ENCODE measurements at places on chromosomes 7 and 10.

- no peak for DNase-seq
These were observed 46.4 kb downstream of the ESYT2 start for GRCh38 chr7:158782761-158783401.

DNA sequence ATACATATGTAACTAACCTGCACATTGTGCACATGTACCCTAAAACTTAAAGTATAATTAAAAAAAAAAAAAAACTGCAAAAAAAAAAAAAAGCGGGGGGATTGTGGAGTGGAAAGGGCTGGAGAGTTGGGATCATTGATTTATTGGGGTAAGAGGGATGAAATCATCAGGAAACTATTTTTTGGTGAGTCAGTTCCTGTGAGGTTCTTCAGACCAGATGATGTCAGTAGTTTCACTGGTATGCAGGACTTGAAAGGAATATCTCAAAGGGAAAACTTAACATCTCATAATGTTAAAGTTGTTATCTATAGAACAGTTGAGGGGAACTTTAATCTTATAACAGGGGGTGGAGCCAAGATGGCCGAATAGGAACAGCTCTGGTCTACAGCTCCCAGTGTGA lies 32.6 kb upstream of the TECTB start:
- DNase-seq, result no peak

GRCh38 chr7:2405201-2405600 lies 1.8 kb downstream of the CHST12 start:
- DNase-seq, result no peak

DNA sequence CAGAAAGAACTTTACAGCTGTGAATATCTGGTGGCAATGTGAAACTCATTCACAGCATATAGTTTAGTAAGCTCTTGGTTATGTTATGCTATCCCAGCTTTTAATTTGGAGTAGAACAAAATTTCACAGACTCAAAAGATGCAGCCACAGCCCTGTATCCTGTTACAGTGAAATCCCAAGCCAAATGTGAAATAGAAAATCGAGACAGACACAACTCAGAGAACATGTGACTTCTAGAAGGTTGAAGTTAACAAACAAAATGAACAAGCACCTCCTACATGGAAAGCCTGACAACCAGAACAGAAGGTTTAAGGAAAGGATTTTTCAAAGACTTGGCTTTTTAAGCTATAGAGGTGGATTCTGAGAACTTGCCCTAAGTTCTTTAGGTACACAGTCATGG lies 39.6 kb downstream of the JAZF1 start:
- no peak for DNase-seq

- no peak for DNase-seq
These were observed 89.6 kb downstream of the USP6NL start for GRCh38 chr10:11521860-11522259.

DNA sequence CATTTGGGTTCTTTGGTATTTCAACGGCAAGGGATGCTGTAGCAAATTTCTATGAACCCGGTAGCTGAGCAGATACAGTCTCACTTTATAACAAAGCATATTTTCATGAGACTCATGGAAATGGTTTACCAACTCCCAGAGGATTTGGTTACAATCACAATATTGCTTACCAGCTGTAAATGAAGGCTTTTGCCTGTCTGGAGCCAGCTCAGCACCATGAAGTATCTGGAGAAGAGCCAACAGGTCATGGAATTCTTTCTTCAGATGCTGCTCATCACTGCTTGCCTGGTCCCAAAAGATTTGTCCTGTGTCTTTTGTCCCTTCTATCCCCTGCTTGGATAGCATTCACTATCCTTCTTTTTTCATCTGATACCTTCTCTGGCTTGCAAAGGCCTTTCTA lies 316.9 kb upstream of the PHYHIPL start:
- no peak for DNase-seq

DNA sequence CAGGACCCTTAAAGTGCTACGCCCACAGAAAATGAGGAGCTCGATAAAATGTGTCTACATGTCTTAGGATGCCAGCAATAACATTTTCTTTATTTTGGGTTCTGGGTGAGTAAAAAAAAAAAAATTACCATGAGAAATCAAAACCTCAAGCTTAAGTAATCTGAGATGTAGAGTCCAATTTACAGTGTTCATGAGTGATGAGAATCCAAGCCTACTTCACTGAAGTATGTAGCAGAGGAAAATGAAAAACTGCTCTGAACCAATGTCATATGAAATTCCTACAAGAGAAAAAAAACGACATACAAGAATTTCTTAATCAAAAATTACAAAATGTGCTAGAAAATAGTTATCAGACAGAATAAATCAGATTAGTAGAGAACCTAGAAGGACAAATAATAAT lies 274.4 kb downstream of the HTR7 start:
- no peak for DNase-seq

DNA sequence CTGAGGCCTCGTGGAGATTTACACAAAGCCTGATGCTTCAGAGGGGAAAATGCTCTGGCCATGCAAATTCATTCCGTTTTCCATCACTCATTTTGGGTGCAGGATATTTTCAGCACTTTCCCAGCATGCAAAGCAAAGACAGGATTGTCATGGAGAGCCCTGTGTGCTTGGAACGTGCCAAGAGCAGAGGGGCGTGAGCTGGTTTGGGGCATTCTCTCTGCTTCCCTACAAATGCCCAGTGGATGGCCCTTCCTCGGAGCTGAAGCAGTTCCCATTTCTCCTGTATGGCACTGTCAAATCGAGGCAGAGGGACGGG lies 164.1 kb downstream of the PRKAG2 start:
- DNase-seq, result no peak

- no peak for DNase-seq
These were observed 528.7 kb upstream of the IGFBP3 start for GRCh38 chr7:46449743-46450142.

DNA sequence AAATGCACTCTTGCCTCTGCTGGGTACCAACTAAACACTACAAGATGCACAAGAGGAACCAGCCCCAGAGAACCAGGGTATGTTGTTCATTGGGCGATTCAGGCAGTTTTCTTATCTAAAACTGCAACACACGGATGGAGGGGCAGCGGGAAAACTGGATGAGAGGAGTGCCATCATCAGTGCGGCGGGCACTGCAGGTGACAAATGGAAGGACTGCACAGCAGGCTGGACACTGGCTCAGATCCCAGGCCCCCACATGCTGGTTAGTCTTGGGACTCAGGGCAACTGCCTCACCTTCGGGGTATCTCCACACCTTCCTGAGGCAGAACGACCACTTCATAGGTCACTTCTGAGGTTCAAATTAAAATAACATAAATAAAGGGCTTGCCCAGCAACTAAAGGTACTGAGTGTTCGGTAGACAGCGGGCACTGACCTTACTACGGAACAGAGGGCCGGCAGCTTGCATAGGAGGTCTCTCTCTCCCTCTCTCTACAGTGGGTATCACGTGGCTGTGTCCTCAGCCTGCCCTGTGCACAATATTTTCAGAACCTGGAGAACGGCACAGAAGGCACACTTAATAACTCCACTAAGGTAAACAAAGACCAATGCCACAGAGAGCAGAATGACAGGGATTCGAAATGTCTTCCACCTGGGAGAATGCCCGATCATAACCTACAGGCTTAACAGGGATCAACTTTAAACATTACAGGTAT lies 72.1 kb downstream of the GRB10 start:
- DNase-seq, result no peak

DNA sequence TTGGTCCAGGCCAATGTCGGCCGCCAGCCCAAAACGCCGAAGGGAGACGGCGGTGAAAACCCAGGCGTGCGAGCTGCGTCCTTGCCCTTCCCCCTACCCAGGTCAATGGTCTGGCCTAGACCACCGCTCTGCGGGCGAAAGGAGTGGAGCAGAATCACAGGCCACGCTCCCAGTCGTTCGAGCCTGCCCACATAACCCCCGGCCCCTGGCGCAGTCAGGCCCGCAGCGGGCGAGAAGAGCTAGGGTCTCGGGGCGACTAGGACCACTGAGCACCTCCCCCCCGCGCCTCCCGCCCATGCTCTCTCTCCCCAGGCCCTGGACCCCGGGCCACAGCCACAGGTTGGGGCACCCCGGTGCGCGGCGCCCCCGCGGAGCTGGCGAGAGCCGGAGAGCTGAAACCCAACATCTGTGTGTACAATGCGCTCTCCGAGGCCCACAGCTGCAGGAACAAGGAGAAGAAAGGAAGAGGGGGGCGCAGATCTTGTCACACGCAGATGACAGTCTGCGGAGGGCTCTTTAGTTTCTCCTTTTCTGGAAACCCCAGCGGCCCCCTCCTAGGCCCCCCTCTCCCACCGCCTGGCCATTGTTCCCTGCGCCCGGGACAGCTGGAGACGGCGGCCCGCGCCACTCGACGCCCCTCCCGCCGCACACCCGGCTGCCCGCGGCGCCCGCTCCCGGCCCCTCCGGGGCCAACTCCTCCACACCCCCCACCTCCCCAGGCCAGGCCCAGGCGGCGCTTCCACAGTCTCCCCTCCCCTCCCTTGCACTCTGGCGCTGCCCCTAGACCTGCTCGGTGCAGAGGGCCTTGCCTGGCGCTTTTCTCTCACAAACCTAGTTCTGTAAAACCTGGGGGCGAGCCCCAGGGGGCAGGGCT lies 355.0 kb downstream of the DNAJB6 start:
- no peak for DNase-seq

DNA sequence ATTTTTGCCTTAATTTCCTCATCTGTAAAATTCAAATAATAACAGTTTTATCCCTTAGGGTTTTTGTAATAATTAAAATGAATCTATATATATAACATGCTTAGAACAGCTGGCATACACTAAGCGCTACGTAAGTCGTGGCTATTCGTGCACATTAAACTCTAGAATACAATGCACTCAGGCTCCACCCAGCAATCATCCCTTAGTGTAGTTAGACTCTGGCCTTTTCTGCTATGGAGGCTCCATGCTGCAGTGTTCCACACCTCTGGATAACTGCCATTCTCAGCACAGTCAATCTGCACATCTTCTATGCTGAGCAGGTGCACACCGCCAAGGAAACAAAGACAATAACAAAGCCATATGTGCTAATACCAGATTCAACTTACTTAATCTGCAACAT lies 92.9 kb downstream of the IPMK start:
- no peak for DNase-seq

GRCh38 chr7:14842523-14842922 lies 60.0 kb downstream of the DGKB start:
- no peak for DNase-seq

- peak; percentile 7 for DNase-seq
These were observed 58.4 kb upstream of the ETV1 start for GRCh38 chr7:14047709-14048399.

DNA sequence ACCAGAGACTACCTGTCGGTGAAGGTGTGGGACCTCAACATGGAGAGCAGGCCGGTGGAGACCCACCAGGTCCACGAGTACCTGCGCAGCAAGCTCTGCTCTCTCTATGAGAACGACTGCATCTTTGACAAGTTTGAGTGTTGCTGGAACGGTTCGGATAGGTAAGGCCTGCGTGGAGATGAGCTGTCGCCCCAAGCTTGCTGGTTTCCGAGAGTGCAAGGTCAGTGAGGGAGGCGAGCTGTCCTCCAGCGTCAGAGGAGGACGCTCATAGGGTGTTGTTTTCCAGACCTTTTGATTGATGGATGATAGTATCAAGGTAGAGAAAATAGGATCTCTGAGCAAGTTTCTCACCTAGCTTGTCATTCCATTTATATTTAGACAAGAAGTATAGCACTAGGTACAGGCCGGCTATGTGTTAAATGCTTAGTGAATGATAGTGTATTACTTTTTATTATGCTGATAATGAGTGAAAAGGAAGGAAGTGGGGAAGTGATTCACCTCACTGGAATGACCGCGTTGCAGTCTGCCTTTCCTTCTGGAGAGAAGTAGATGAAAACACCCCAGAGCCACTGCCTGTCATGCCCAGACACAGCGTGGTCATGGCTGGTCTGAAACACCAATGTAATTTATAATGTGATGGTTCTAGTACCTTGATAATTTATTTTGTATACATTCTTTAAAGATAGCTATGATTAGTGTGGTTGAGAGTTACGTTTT lies 33.9 kb downstream of the BNIP3 start:
- DNase-seq, result no peak

- no peak for DNase-seq
These were observed 158.9 kb upstream of the ASAH2 start for GRCh38 chr10:50410066-50410811.

- DNase-seq, result peak; percentile 68
These were observed 9.3 kb upstream of the SPOCK2 start for GRCh38 chr10:72097448-72098300.

- no peak for DNase-seq
These were observed 15.1 kb upstream of the SVIL start for GRCh38 chr10:29649561-29650551.

DNA sequence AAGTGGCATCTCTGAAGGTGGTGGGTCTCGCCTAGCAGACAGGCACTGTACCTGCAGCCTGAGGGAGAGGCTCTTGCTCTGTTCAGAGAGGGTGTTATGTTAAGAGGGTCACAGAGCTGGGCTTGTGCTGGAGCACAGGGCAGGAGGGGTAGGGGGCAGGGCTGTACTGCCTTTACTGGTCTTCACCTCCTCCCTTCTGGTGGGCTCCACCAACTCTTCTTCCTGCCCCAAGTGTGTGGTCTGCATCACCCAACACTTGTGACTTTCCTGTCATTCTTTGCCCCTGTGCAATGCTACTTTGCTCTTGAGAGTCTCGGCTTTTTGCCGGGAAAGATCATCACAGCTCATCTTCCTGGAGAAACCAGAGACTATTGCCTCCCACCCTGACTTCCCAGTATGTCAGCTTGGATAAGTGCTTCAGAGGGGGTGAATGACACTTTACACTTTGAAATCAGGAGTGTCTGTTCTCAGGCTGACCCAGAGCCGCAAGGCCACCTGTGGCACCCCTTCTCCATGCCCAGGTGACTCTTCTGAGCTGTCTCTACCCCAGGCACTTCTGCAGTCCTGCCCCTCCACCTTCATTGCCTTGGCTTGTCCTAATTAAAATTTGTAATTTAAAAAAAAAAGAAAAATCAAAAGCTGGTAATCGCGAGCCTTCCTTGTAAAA lies 38.4 kb upstream of the IKZF1 start:
- no peak for DNase-seq
